ENCODE measurements at places on chromosomes 16 and 17.

DNA sequence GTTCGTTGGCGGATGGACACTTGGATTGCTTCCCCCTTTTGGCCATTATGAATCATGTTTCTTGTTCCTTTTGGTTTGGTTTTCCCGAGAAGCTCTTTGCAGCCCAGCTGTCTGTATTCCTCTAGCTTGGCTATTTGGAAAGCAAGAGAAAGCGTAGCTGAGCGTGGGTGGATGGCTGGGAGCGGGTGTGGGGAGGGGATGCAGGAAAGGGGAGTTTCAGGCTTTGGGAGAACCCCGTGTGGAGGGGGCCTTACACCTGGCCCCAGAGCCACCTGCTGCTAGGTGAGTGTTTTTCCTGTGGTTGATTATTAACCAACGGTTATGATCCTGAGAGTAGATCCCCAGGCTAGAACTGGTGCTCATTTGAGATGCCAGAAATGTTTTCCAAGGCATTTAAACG lies 103.7 kb downstream of the RAP1GAP2 start:
- no peak for DNase-seq

DNA sequence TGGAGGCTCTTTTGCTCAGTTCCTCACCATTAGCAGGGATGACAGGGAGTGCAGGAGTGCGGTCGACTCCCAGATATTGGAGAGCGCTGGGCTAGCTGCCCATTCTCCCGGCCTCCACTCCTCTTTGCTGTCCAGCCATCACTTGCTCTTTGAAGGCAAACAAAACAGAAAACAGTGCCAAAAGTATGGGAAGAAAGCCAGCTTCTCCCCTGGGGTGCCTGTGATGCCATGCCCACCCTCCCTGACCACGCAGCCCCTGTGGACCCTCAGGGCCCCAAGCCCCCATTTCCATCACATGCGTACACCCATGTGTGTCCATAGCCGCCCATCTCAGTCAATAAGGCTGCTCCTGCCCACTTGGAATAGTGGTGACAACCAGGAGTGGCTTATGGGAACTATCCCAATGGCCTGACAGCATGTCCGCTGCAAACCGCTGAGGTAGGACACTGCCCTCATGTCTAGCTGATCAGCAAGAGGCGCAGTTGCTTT lies 30.0 kb downstream of the MAPT start:
- DNase-seq: no peak

- DNase-seq: no peak
These were observed 12.2 kb downstream of the UNC119 start for GRCh38 chr17:28540231-28540630.

GRCh38 chr17:82152556-82153294 lies 54.7 kb upstream of the FASN start:
- no peak for DNase-seq

GRCh38 chr16:83136419-83136818 lies 509.6 kb downstream of the CDH13 start:
- DNase-seq: no peak

- DNase-seq: no peak
These were observed 461 bp downstream of the LRRC46 start for GRCh38 chr17:47831934-47832327.

GRCh38 chr17:72996791-72997190 lies 95.7 kb downstream of the SLC39A11 start:
- no peak for DNase-seq

DNA sequence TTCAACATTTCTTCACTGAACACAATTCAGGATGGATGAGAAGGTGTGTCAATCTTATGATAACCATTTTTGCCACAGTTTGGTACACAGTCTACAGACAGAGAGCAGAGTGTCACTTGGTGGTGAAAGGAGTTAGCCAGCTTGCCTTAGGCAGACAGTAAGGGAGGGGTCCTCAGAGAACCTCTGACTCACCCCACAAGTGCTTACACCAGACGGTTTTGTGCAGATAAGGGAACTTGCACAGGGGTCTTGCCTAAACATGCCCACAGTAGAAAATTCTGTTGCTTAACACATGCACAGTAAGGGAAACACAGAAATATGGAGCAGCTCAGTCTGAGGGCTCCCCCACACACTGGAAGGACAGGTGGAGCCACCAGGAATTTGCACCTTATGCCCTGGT lies 204.5 kb upstream of the CDH8 start:
- DNase-seq: no peak

Data from activated T-cell treated with anti-CD3 and anti-CD28 coated beads, Interleukin-2, amount 50 U/mL, for 48 hours (primary cell).